ENCODE measurements at places on chromosomes 12 and 14.

DNA sequence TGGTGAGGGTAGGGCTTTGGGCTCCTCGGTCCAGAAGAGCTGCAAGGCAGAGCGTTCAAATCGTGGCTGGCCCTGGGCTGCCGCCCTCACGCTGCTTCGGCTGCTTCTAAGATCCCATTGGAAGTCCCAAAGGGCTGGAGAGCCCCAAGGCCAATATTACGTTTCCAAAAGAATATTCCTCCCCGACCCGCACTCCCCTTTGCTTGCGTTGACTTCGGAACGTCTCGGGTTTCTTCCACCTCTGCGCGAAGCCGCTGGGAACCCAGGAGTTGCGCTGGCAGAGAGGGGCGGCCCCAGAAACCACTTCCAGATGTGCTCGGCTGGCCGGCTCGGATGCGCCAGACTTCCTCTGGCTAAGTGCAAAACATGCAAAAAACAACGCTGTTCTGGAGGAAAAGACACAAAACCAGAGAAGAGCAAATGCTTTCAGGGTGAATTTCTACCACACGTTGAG is at the start of gene GLT8D2:
Gene GLT8D2 (minus strand): TSS at position 285 of the 454 bp plus-strand sequence. CDS start 30,539 bp downstream, outside the sequence.
- DNase-seq = peak; percentile 83

- no peak for DNase-seq
Observed at GRCh38 chr12:90712671-90713070, 242.3 kb downstream of the CCER1 start.

DNA sequence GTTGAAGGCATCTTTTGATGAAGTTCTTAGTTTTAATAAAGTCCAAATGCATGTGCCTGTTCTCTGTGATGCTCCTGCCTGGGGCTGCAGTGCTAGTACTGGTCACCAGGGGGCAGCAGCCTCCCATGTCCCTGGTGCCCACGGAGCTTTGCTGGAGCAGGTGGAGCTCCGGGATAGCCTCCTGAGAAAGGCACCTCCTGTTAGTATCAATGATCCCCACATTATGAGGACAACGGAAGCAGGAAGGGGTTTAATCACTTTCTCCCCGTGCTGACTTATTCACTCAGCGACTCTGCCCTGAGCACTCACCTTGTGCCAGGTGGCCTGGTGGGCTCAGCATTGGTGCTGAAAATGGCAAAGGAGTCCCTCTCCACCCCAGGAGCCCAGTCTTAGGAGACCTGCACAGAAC is 123.0 kb upstream of the PZP start:
- peak; percentile 67 for DNase-seq

DNA sequence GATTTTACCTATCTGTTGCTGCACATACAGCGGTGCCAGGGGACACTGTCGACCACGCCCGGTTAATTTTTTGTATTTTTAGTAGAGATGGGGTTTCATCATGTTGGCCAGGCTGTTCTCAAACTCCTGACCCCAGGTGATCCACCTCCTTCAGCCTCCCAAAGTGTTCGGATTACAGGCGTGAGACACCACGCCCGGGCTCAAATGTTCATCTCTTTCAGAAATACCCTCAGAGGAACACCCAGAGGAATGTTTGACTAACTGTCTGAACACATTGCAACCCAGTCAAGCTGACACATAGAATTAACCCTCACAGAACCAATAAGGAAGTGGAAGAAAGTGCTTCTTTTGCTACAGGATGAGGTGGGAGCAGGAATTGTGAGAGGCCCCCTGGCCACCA is 15.0 kb upstream of the ETFBKMT start:
- DNase-seq = no peak

DNA sequence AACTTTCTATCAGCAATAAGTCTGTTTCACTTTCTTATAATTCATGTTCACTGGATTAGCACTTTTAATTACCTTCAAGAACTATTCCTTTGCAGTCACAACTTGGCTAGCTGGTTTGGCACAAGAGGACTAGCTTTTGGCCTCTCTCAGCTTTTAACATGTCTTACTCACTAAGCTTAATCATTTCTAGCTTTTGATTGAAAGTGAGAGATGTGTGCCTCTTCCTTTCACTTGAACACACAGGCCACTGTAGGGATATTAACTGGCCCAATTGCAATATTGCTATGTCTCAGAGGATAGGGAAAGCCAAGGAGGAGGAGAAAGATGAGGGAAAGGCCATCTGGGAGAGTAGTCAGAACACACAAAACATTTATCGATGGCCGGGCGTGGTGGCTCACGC is 92.7 kb downstream of the PRICKLE1 start:
- no peak for DNase-seq

DNA sequence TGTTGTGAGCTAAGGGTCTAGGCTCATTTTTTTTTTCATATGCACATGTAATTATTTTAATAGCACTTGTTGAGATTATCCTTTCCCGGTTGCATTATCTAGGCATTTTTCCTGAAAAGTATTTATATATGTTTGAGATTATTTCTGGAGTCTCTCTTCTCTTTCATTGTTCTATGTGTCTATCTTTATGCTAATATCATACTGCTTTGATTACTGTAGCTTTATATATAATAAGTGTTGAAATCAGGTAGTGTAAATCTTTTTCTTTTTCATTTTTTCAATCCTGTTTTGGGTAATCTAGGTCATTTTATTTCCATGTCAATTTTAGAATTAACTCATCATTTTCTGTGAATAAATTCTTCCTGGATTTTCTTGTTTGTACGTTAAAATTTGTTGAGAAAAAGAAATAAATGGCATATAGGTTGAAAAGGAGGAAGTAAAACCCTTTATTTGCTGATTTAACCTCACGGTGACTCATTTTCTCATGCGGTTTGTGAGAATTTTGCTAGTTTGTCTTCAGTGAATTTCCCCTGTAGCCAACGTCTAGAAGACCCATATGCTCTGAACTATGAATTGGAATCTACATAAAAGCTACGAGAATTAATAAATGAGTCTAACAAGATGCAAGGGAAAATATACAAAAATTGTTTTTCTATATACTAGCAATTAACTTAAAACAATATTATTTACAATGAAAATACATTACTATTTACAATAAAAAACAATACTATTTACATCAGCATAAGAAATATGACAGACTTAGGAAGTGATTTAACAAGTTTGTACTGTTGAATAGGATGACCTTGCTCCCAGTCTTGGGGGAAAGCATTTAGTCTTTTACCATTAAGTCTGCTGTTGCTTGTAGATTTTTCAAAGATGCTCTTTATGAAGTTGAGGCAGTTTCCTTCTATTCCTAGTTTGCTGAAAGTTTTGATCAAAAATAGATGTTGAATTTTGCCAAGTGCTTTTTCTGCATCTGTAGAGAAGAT is 105.0 kb downstream of the SNAPC1 start:
- DNase-seq = peak; percentile 55

DNA sequence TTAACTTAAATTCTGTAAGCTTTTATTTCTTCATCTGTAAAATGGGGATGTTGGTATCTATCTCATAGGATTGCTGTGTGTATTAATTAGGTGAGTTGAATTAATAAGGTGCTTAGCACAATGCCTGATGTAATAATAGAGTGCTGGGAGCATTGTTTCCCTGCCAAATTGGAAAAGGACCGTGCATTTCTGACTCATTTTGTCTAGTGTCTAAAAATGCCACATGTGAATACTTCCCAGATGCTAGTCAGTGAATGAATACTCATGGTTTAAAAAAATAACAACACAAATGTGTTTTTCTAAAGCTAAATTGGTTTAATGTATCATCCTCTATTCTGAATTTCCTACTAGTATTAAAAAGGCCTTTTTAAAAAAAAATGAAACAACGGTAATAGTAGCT is 45.4 kb upstream of the NEDD1 start:
- DNase-seq = no peak

- DNase-seq = peak; percentile 41
Observed at GRCh38 chr14:36091096-36091495, 85.4 kb downstream of the PTCSC3 start.

DNA sequence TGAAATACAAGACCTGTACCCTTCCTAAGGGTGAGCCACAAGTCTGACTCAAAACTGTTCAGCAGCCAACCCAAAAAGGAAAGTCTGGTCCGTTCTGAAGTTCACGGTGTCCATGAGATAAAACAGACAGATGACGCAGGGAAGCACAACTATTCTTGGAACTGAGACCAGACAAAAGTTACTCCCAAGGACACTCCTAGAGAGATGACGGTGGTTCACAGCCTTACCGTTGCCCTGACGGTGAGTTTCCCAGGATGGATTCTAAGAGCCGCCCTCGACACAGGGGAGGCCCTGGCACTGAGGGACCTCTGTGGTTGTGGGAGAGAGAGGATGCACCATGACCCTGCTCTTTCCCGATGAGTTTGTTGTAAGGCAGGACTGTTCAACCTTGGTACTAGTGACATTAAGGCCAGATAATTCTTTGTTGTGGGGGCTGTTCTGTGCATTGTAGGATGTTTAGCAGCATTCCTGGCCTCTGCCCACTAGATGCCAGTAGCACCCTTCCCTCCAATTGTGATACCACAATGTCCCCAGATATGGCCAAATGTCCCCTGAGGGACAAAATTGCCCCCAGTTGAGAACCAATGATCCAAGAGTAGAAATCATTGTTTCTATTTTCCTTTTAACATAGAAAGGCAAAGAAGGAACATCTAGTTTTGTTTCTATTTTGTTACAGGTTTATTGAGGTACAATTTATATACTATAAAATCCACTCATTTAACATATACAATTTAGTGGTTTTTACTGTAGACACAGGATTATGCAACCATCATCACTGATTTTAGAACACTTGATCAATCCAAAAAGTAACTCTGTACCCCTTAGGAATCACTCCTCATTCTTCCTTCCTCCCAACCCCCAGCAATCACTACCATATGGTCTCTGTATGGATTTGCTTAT is 23.0 kb downstream of the OR10P1 start:
- DNase-seq = peak; percentile 36

DNA sequence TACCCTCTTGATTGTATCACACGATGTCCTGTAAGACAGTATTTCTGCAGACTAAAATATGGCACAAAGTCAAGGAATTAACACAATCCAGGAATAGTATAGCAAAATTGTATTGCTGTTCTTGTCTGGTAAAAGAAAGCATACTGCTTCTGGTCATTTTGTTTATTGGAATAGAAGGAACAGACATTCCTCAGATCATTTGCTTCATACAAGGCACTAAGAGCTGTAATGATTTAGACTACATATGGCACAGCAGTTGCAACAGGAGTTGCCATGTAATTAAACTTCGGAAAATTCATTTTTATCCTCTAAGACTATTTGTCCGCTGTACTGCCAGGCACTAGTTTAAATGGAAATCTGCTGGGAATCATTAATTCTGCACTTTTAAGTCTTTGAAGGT is 7.6 kb upstream of the KERA start:
- DNase-seq = no peak

DNA sequence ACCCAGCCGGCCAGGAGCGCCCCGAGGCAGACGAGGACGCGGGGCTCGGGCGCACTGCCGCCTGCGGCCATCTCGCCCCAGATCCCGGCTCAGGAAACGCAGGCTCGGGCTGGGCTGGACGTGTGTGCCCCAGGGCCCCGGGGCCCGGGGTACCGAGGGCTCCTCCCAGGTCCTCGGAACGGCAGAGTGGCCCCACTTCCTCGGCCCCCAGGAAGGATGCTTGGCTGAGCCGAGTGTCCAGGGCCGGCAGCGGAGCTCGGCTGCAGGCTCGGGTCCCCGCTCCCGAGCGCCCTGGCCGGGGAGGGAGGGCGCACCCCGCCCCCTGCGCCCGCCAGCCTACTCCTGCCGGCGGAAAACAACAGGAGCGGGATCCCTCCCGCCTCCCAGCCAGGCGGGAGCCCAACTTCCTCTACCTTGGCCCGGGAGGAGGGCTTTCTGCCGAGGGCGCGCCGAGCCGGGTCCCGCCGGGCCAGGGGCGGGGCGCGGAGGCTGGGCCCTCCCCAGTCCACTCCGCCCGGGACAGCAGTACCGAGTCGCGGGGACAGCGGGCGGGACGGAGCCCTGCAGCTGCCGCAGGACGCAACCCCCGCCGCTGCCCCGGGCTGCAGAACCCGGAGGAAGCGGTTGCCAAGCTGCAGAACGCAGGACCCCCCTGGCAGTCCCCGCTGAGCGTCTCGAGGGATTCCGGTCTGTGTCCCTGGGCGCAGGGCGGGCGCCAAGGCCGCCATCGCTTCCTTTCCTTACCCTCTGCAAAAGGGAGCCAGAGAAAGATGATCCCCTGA is at the start of gene VSIG10:
Gene VSIG10 (minus strand): TSS at position 411 of the 782 bp plus-strand sequence. CDS start 340 bp downstream, at position 71.
- DNase-seq = peak; percentile 32

GRCh38 chr12:13008741-13009380 is 8.8 kb upstream of the HEBP1 start:
- DNase-seq = peak; percentile 42

DNA sequence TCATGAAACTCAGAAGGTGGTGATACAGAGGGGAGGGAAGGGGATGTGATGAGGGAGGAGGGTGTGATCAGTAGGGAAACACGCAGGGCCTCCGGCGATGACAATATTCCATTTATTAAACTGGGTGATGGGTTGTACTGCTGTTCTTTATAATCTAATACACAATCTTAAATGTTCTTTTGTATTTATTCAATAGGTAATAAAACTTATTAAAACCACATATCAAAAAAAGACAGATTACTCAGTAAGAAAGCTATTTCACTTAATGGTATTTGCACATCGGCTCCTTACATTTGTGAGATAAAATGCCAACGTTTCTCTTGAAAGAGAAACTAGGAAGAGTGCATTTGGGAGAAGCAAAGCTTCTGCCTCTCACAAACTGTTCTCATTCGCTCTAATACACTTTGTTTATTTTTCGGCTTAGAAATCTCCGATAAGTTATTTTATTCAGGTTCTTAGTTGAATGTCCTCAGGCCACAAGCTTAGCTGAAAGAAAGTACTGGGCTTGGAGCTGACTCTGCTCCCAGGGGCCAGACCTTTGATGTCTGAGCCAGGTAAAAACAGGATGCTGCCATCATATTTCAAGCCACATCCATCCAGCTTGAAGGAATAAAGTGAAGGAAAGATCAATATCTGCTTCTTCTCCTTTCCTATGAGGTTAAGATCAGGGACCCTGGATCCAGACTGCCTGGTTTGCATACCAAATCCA is 17.5 kb downstream of the STON2 start:
- no peak for DNase-seq

DNA sequence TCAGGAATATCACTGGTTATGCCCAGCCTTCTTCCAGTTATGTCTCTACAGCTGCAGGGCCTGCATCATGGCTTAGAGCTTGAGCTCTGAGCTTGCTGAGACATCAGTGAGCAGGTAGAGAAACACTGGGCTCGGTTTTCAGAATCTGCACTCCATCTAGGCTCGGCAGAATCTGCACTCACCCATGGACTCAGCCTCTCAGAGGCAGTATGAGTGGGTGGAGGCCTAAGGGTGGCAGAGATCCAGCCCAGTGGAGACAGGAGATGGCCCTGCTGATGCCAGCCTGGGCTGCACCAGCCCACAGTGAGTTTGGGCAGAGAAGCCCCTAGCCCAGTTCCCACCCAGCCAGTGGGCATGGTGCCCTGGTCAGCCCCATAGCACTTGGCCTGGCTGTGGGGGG is 12.8 kb downstream of the KRT80 start:
- no peak for DNase-seq

Data from choroid plexus epithelial cell (primary cell).